Activated naive CD8-positive, alpha-beta T cell treated with anti-CD3 and anti-CD28 coated beads for 36 hours (primary cell): ENCODE measurements at places on chromosomes 4 and X.
A peak's percentile ranks its signal among the peaks of the same experiment; 100 is the strongest.

DNA sequence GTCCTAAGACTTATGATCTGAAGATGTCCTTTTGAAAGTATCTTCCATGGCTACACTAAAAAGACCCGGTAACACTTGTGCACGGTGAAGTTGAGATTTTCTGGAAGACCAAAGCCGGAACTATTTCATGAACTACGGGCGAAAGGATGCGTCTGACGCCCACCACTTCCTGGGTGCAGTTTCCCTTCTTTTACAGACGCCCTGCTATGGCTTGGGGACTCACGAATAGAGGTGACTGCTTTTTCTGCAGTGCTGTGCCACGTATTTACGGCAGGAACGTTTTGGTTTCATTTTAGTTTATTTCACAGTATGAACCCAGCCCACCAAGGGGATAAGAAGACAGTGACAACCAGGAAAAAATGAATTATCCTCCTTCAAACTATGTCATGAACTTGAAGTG, 180.4 kb downstream of the AFAP1 start:
- H3K36me3 ChIP-seq: no peaks in the 10 kb centered on the region
- H3K4me1 ChIP-seq: peaks cover 24% of the 10 kb centered on the region
- DNase-seq: peak; percentile 55
- peak overlapping the region; percentile 87 for H3K27ac ChIP-seq

DNA sequence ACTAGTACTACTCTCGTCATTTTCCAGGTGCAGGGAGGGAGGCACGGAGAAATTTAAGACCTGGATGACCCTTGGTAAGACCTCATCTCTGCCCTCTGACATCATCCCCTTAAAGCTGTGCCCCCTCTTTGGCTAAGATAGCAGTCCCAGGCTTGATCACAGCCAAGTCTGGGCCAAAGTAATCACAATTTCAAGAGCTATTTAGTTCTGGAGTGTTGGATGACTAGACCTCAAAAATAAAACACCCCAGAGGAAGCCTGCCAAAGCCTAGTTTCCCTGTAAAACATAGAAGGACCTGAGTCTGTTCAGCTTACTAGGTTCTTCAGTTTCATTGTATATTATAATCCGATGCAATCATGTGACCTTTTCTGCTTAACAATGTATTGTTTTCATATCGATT, 144.6 kb upstream of the ARHGEF9 start:
- H3K27me3 ChIP-seq: no peaks in the 10 kb centered on the region
- no peak overlapping the region for H3K4me3 ChIP-seq
- no peak overlapping the region for H3K27ac ChIP-seq
- no peaks in the 10 kb centered on the region for H3K36me3 ChIP-seq
- no peaks in the 10 kb centered on the region for H3K4me1 ChIP-seq

- peaks cover 44% of the 10 kb centered on the region for H3K4me1 ChIP-seq
- DNase-seq: no peak
- peaks cover 4% of the 10 kb centered on the region for H3K36me3 ChIP-seq
- no peaks in the 10 kb centered on the region for H3K27me3 ChIP-seq
These were observed 47.0 kb downstream of the PRPS1 start for GRCh38 chrX:107675365-107675654.

GRCh38 chr4:5355846-5356245, 304.6 kb downstream of the STK32B start:
- H3K4me3 ChIP-seq: no peak overlapping the region
- no peak for DNase-seq
- H3K36me3 ChIP-seq: no peaks in the 10 kb centered on the region

- peak; percentile 56 for DNase-seq
- no peak overlapping the region for H3K4me3 ChIP-seq
- H3K4me1 ChIP-seq: peaks cover 20% of the 10 kb centered on the region
- peaks cover 1% of the 10 kb centered on the region for H3K36me3 ChIP-seq
These were observed 28.7 kb downstream of the INPP4B start for GRCh38 chr4:142817442-142817841.

GRCh38 chr4:122766950-122767349, 34.4 kb downstream of the BBS12 start:
- no peaks in the 10 kb centered on the region for H3K36me3 ChIP-seq
- peaks cover 32% of the 10 kb centered on the region for H3K4me1 ChIP-seq
- H3K27me3 ChIP-seq: peaks cover 4% of the 10 kb centered on the region

DNA sequence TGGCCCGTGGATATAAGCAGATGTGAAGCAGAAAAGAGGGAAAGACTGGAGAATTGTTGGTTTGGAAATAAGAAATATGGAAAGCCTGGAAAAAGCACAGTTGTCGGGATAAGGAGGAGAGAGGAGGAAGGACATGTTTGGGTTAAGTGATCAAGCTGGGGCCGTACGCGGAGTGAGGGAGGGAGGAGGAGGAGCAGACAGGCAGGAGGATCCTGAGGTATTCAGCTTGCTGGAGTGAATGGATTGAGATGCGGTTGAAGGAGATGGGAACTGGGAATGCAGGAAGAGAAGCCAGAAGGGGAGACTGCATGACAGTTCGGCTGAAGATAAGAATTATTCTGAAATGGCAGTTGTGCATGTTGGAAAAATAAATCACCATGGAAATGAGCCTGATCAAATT, 21.2 kb downstream of the ZFP42 start:
- no peak for DNase-seq
- no peak overlapping the region for H3K4me3 ChIP-seq
- no peaks in the 10 kb centered on the region for H3K27me3 ChIP-seq
- H3K4me1 ChIP-seq: no peaks in the 10 kb centered on the region
- H3K27ac ChIP-seq: no peak overlapping the region

- H3K27ac ChIP-seq: no peak overlapping the region
These were observed 17.7 kb upstream of the CENPU start for GRCh38 chr4:184751585-184751956.

GRCh38 chr4:72531768-72532290, 37.2 kb downstream of the ADAMTS3 start:
- H3K36me3 ChIP-seq: no peaks in the 10 kb centered on the region
- DNase-seq: no peak
- H3K4me3 ChIP-seq: no peak overlapping the region
- H3K27me3 ChIP-seq: no peaks in the 10 kb centered on the region

GRCh38 chr4:155565776-155566175, 100.9 kb upstream of the GUCY1A1 start:
- H3K27ac ChIP-seq: no peak overlapping the region
- H3K4me3 ChIP-seq: no peak overlapping the region
- no peaks in the 10 kb centered on the region for H3K4me1 ChIP-seq
- H3K27me3 ChIP-seq: peaks cover 10% of the 10 kb centered on the region
- H3K36me3 ChIP-seq: no peaks in the 10 kb centered on the region
